ENCODE measurements at places on chromosomes 12 and 14. TPM values are rescaled to one million over a fixed set of nuclear protein-coding genes. Genes with fewer than 3 reads are reported as not detected.

CLEC12A gene
- total RNA-seq, result not detected

TOMM20L gene
- not detected for total RNA-seq

FLVCR2 gene
- total RNA-seq, result 3.3 TPM

BCL2L14 gene
- 2.7 TPM for total RNA-seq

SERPINA12 gene
- total RNA-seq, result not detected

- no peak for DNase-seq
Observed at GRCh38 chr14:26293909-26294308, 303.9 kb downstream of the NOVA1 start.

DNA sequence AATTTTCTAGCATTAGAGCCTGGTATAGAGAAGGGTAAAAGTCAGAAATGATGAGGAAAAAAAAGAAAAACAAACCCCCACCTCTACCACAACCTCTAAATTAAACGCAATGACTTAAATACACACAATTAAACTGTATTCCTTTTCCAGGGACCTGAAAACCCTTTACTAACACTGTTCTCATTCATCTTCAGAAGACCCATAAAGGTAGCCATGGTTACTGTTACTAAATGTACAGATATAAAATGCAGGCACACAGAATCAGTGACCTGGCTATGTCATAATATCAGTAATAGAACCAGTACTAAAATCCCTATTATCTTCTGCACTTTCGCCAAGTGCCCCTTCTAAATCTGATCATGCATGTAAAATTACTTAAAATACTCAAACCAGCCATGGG lies 1.4 kb downstream of the ACIN1 start:
- no peak for DNase-seq

DNA sequence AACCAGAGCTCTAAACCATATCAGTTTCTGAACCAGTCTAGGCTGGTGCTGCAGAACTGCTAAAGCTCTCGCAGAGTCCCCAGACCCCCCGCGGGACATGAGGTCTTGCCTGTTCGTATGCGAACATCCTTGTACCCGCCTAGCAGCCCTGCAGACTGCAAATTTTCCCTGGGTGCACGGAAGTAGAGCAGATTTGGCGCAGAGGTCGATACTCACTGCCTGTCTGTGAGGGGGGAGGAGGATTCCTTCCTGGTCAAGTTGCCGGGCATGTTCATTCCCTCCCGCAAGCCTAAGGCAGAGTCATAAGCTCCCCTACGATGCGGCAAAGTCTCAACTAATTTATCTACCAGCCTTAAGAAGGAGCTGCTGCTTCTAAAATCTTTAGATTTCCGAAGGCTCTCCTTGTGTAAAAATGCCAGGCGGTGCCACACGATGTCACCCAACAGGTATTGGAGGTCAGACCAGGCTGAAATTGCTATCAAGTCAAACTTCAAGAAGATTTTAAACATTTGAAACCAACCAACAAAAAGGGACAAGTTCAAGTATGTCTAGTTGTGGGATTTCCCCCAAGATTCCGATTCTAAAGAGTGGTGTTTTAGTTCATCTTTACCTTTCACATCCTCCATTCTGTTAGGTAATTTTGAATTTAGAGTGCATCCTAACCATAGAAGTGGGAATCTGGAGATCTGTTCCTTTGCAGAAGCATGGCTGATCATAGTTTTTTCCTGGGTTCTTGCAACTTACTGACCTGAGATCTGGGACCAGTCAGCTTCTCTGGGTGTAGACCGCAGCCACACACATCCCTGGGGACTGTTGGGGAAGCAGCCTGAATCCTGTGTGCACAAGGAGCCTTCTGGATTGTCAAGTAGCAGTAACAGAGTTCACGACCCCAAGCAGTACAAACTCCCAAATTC lies 1.6 kb upstream of the PAX9 start:
- DNase-seq, result peak; percentile 62

DNA sequence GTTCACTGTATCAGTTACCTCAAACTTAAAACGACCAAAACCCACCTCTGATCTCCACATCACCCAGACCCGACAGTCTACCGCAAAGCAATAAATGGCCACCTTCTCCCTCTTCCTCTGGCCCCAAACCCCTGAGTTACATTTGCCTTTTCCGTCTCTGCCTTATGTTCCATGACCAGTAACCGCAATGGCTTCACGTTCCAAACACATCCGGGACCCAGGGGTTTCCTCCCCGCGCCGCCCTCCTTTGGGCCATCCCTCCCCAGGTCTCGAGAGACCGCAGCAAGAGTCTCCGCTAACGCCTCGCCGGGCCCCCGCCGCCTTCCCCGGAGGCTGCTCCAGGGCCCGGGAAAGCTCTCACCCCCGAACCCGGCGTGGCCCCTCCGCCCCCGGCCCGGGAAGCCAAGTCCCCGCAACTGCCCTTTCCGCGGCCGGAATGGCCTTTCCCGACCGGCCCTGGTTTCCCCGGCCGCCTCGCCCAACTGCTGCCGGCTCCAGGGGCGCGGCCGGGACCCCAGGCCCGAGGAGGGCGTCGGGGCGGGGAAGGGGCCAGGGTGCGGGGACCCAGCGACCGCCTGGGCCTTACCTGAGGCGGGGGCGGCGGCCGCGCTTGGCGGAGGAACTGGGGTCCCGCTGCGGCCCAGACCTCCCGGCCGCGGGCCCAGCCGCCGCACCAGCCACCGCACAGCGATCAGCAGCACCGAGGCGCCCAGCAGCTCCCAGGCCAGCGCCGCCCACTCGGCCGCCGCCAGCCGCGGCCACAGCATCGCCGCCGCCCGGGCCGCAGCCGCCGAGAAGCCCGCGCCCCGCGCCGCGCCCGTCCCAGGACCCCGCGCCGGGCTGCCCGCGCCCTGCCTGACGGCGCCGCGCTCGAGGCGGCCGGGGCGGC lies at the start of gene ANKLE2:
TSS of gene ANKLE2 (minus strand) at position 801 of the 889 bp plus-strand sequence. CDS start at position 767, 34 bp downstream.
- DNase-seq, result peak; percentile 50

DNA sequence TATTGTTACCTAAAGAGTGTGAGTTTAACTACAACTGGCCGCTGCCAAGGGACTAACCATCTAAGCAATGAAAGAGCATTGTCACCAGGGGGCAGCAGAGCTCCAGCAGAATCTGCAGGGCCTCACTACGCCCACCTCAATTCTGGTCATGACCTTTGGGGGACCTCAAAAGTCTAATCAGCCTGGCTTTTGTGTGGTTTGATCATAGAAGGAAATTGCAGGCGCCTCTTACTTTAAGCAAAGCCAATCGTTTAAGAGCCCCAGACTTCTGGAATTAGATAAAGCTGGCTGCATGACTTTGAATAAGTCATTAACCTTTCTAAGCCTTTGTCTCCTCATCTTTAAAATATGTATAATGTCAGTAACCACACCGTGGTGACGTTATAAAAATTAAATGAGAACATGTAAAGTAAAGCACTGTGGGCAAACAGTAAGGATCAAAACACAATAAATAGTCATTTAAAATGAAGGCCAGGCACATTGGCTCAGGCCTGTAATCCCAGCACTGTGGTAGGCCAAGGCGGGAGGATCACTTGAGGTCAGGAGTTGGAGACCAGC lies 58.6 kb downstream of the TBX3 start:
- DNase-seq, result peak; percentile 91

- DNase-seq, result peak; percentile 59
Observed at GRCh38 chr14:22122227-22122818, 448.7 kb upstream of the OR4E1 start.

DNA sequence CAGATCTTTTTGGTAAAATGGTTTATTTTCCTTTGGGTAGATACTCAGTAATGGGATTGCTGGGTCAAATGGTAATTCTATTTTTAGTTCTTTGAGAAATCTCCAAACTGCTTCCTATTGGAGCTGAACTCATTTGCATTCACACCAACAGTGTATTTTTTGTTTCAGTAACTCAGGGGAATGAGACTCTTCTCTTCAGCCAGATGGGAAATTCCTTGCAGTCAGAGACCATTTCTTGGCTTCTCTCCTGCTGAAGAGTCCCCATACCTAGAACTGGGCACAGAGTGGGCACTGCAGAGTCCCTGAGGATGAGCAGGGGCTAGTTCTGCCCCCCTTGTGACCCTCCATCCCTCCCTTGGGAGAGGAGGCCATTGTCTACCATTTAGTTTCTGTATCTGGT lies 10.8 kb downstream of the SDSL start:
- no peak for DNase-seq

DNA sequence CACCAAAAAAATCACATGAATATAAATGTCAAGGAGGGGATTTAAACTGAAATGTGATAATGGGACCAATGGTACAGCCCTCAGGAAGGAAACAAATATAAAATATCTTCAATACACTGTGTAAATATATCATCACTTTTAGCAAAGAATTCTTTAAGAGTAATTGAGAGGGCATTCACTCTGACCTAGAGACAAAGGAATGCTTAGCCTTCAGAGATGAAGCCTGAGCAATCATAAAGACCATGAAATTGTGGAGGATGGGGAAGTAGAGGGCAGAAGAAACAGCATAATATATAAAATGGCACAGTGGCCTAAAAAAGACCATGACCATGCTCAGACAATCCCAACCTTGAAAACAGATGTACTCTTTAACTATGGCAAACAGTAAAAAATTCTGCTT lies 20.4 kb downstream of the YAF2 start:
- no peak for DNase-seq

- DNase-seq, result peak; percentile 53
Observed at GRCh38 chr14:94163796-94164195, 10.3 kb upstream of the PPP4R4 start.

- no peak for DNase-seq
Observed at GRCh38 chr12:113655919-113656318, 184.2 kb upstream of the LHX5 start.

DNA sequence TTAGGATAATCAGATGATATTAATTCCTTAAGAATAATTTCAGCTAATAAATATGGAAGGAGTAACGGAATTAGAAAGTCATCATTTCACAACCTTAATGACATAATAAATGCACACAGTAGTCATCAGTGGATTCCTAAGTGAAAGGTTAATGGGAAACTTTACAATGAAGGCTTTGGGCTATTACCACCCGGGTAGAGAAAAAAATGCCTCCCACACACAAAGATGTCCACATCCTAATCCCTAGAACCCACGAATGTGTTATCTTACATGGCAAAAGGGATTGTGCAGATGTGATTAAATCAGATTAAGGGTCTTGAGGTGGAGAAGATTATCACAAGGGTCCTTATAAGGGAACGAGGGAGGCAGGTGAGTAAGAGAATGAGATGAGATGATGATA lies 5.6 kb downstream of the TMED10 start:
- no peak for DNase-seq

DNA sequence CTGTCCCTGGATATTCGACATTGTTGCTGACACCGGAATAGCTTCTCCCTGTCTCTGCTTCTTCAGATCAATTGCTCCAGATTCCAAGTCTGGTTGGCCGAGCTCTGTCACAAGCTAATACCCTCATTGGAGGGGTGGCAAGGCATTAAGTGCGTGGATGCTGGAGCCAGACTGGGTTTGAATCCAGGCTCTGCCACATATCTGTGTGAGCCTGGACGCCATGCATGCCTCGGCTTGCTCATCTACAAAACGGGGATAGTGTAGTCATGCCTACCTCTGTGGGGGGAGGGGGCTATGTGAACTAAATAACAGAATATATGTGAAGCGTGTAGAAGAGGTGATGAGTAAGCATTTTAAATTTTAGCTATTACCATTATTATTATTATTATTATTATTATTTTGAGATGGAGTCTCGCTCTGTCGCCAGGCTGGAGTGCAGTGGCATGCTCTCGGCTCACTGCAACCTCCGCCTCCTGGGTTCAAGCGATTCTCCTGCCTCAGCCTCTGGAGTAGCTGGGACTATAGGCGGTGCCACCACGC lies 97.3 kb downstream of the AACS start:
- no peak for DNase-seq

- no peak for DNase-seq
Observed at GRCh38 chr12:69916544-69917235, 91.7 kb downstream of the MYRFL start.

- no peak for DNase-seq
Observed at GRCh38 chr14:49895480-49895879, 2.6 kb downstream of the ARF6 start.

- DNase-seq, result no peak
Observed at GRCh38 chr14:53472306-53472705, 319.2 kb upstream of the DDHD1 start.

DNA sequence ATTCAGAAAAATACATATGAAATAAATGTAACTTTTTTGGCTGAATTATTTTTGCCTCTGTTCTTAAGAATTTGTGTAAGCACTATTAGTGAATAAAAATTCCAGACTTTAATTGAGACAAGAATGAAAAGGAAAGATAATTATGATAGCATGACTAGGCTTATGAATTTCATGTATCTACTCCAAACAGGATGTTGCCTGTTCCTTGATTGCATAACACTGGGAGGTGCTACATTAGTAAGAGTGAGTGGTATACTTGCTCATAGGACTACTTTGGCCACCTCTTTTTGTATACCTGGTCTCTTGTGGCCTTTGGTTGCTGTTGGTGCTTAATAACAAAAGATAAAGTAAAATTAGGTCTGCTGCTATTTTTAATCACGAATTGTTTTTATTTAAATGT lies 112.8 kb downstream of the NAV3 start:
- no peak for DNase-seq

DNA sequence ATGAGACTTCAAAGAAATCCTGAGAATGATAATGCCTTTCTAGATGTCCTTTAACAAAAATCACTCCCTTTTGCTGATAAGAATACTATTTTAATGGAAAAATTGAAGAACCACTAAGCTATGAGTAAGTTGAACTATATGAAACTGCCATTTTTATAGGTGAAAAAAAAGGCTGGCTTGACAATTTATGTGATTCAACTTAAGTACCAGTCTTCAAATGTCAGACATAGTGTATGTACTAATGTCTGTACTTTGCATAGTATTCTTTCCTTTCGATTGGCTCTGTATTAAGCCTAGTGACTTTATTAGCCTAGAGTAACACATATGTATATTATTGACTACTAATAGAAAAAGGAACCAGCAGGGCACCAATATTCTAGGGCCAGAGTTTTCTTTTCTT lies 11.9 kb downstream of the HEATR5A start:
- no peak for DNase-seq

DNA sequence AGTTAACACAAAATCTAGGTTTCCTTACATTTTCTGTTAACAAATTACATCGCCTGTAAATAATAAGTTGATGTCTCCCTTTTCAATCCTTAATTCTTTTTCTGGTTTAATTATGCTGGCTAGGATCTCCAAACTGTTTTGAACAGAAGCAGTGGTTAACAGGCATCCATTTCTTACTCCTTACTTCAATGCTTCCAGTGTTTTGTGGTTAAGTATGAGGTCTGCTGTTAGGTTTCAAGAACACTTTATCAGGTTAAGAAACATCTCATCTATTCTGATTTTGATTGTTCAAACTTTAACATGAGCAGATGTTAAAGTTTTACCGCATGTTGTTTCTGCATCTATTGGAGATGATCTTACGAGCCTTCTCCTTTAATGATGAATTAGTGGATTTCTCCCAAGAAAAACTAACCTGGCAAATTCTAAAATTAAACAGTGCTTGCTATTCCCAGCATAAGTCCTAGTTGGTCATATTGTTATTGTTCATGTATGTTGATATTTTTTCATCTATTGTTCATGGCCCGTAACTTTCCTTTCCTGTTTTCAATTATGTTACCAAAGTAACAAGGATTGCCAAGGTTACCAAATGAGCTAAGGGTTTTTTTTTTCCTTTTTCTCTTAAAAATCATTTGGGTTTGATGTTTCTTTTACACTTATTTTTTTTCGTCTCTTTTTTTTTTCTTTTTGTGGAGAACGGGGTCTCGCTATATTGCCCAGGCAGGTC lies 33.4 kb downstream of the POLE start:
- DNase-seq, result no peak

Data from GM23338 (cell line).